ENCODE measurements at places on chromosomes 2 and 18. TPM values are rescaled to one million over a fixed set of nuclear protein-coding genes. Genes with fewer than 3 reads are reported as not detected.

- no peak for DNase-seq
Observed at GRCh38 chr2:169119851-169120250, 50.5 kb downstream of the DHRS9 start.

DNA sequence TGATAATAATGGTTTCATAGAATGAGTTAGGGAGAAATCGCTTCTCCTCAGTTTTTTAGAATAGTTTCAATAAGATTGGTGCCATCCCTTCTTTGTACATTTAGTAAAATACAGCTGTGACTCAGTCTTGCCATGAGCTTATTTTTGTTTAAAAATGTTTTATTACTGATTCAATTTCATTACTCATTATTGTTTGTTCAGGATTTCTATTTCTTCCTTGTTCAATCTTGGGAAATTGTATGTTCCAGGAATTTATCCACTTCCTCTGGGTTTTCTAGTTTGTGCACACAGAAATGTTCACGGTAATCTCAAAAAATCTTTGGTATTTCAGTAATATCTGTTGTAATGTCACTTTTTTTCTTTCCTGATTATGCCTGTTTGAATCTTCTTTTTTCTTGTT, 371.5 kb upstream of the SETBP1 start:
- no peak for DNase-seq

Gene GKN2
- total RNA-seq: not detected

DNA sequence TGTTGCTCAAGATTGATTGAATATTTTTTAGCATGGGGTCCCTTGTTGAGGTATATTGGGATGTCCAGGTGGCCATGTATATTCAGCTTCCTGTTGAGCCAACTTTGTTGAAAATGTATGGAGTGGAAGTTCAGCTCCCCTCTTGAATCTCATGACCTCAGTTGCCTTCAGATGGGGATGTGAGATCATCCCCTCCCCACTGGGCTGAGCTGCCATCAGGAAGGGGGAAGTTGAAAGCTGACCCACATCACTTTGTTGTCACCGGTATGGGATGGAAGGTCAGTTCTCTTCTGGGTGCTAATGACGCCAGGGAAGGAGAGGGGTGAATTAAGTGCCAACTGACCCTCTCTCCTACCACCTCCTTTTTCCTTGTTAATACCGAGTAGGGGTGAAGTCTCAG, 33.9 kb downstream of the ACOXL start:
- DNase-seq: no peak

DNA sequence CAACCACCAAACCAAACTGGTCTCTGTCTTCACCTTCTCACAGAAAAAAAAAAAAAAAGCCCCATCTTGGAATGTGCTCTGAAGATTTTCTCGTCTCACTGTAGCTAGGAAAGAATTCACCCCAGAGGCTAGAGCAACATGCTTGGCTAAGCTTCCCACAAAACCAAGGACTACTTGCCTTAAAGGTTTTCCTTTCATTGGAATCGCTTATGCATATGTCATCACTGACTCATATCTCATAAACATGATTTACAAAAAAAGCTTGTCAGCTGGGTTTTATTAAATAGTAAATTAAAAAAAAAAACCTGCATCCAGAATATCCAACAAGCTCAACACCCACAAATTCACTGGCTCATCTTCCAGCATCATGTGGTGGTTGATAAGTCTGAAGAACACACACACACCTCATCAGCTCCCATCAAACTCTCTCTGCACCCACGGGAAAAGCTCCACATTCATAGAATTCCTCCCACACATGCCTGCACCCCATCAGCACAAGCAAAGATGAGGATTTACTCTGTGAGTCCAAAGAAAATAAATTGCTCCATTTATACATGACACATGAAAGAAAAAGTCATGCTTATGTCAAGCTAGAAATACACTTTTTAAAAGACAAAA, 182.0 kb upstream of the TRIB2 start:
- no peak for DNase-seq

Gene CRACDL
- total RNA-seq: 0.61 TPM

Gene DOK1
- total RNA-seq: 37.7 TPM

Gene ANKRD53
- total RNA-seq: 0.33 TPM
